ENCODE measurements at places on chromosomes 2 and 18.

DNA sequence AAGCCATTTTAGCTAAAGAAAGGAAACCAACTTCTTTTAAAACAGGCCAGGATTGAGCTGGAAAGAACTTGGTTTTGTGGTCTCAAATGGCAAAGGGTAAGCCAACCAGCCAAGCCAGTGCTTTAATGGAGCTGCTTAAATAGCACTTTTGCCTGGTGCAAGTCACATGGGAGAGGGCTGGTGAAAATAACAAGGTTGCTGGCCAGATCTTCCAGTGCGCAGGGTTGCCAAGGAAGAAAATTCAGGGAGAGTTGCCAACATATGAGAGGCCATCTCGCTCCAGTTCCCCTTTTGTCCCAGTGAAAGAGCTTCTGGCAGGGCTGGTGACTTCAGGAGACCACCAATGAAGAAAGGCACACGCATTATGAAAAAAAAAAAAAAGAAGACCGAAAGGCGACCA is 57.3 kb downstream of the IRS1 start:
- no peak for DNase-seq

DNA sequence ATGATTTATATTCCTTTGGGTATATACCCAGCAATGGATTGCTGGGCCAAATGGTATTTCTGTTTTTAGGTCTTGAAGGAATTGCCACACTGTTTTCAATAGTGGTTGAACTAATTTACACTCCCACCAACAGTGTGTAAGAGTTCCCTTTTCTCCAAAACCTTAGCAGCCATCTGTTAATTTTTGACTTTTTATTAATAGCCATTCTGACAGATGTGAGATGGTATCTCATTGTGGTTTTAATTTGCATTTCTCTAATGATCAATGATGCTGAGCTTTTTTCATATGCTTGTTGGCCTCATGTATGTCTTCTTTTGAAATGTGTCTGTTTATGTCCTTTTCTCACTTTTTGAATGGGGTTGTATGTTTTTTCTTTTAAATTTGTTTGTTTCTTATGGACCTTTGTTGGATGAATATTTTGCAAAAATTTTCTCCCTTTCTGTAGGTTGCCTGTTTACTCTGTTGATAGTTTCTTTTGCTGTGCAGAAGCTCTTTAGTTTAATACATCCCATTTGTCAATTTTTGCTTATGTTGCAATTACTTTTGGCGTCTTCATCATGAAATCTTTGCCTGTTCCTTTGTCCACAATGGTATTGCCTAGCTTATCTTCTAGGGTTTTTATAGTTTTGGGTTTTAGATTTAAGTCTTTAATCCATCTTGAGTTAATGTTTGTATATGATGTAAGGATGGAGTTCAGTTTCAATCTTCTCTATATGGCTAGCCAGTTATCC is 119.7 kb upstream of the XIRP2 start:
- DNase-seq: no peak

DNA sequence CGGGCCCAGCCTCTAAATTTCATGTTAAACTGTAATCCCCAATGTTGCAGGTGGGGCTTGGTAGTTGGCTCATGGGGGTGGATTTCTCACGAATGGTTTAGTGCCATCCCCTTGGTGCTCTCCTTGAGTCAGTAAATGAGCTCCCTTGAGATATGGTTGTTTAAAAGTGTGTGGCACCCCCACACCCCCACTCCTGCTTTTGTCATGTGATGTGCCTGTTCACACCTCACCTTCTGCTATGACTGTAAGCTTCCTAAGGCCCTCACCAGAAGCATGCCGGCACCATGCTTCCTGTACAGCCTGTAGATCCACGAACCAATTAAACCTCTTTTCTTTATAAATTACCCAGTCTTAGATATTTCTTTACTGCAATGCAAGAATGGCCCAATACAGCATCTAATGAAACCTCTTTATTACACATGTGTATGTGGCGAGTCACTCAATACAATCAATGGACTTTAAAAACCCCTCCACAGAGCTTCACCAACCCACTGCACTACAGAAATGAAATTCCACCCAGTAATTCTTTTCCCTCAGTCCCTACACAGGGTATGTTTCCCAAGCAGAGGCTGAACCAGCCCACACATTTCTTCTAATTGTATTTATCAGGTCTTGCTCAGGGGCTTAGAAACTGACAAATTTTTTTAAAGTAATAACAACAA is 47.3 kb downstream of the WDFY1 start:
- no peak for DNase-seq

- DNase-seq: no peak
These were observed 42.9 kb downstream of the CABYR start for GRCh38 chr18:24181806-24182205.

DNA sequence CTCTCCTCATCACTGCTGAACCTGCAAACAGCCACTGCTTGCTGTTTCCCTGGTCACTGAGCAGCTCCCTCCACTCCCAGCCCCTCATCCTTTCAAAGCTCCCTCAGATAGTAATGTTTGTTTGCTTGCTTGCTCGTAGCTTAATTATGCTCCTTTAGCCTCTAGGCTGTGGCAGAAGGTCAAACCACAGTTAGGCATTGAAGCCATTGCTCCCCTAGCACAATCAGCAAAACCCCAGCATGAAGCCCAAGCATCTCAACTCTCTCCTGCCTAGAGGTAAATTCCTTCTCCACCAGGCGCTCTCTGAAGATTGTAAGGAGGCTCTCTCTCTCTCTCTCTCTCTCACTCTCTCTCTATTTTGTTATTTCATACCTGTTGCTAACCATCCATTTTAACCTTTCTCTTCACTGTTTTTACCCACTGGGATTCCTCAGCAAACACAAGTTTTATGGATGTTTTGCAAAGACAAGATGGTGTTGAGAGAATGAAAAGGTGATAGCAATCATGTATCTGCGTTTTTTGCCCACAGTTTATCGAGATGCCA is 135.9 kb upstream of the HNRNPA3 start:
- DNase-seq: no peak

DNA sequence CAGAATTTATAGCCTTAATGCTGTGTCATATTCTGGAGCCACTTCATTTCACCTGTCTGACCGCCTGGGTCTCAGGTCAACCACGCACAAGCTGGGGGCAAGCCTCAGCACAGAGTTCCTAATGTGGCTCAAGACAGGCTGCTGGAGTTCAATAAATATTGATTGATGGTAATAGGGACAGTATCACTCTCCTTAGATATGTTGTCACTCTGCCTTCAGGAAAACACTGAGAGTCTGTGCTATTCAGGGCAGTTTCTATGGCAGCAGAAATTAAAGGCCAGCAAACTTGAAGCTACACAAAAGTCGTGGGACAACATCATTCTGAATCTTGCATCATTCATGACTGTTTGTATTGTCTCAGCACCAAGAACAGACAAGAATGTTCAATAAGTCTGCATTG is 696.1 kb downstream of the METTL4 start:
- no peak for DNase-seq

DNA sequence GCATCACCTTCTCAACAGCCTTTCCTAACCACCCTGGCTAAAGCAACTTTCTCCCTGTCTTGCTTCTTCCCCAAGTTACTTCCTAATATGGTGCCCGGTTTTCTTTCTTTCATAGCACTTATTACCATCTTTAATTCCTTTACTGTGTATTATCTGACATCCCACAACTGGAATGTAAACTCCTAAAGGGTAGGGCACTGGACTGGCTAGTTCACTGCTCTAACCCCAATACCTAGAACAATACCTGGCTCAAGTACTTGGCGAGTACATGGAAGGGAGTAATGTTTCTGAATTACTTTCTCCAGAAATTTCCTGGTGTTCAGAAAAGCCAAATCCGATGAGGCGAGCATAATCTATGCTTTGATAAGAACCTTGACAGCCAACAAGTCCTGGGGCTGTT is 22.7 kb upstream of the RNF103 start:
- no peak for DNase-seq

DNA sequence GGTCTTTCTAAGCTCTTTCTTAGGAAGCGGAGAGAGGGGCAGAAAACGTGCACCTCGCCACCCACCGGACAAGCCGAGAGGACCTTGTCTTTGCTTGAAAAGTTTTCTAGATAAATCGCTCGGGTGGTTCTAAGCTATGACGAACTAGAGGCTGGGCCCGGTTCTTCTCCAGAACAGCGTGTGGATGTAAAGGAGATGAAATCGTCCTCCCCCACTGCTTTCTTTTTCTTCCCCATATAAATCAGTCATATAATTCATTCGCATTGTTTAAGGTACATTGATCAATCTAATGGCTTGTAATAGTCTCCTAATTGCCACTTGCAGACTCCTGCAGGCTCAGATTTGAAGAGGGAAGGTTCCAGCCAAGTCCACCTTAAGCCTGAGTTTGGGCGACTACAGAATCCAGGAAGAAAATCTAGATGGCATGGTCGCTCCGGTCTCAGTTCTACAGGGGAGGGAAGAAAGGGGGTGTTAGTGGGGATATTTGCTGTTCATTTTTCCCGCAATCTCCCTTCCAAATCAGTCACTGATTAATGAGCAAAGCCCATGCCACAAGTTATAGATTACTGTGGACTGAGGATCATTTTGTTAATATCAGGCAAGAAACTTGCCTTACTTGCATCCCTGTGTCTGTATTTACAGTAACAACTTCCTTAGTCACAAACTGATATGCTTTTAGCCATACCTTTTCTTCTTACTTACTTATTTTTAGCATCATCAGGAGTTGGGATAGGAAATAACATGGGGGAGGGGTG is 5.6 kb upstream of the SP9 start:
- no peak for DNase-seq

GRCh38 chr2:228675091-228675490 is 493.6 kb upstream of the SPHKAP start:
- DNase-seq: no peak

GRCh38 chr2:216793386-216793785 is 66.5 kb downstream of the TNP1 start:
- DNase-seq: no peak

GRCh38 chr2:229930656-229931055 is 8.4 kb downstream of the FBXO36 start:
- DNase-seq: no peak
